ENCODE measurements at places on chromosomes 4 and X.

- no peak for DNase-seq
Measured at GRCh38 chr4:95758001-95758400, 81.9 kb upstream of the PDHA2 start.

DNA sequence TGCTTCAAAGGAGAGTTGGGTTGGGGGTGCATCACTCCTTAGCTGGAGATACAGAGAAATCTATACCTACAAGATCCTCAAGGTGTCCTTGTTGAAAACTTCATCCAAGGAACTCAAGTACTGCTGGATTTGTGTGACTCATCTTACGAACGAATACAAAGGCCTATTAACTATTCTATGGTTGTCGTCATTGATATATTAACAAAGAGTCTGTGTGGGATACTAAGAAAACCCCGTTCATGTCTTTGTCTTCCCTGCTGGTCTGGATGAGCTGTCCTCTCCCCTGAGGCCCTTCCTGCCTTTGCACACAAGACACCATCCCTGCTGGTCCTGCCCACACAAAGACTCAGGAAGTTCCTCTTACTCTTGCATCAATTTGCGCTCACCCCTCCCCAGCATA lies 54.9 kb upstream of the IRF2 start:
- peak; percentile 17 for DNase-seq

DNA sequence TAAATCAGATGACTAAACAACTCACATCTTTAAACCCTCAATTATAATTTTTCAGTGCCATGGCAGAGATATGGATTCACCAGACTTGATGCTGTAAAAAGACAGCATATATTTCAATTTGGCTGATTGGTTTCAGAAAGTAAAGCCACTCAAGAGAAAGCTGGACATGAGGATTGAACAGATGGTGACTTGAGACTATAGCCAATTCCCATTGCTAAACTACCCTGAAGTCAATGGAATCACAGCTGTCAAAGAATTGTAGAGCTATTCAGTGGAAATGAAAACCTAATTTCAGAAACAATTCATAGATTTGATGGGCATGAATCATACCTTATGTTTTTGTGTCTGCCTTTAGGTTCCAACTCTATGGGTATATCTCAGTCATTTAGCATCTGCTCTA lies 510.6 kb upstream of the BOD1L1 start:
- DNase-seq = no peak

DNA sequence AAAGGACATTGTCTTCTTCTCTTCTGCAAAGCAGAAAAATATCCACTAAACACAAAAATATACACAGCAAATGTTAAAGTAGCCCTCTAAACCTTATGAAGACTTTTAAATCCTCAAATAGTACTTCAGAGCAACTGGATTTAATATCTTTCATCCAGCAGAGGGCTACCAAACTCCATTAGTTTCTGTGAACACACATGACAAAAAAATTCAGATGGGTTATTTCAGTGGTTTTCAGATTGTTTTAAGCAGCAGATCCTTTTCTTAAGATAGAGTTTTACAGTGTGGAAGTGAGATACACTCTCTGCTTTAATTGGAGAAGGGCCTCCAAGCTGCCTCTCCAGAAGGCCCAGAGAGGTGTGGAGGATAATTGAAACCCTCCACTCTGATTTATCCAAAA lies 56.7 kb downstream of the ANK2 start:
- DNase-seq = peak; percentile 9

- no peak for DNase-seq
Measured at GRCh38 chrX:57772637-57773036, 92.6 kb upstream of the NLRP2B start.

DNA sequence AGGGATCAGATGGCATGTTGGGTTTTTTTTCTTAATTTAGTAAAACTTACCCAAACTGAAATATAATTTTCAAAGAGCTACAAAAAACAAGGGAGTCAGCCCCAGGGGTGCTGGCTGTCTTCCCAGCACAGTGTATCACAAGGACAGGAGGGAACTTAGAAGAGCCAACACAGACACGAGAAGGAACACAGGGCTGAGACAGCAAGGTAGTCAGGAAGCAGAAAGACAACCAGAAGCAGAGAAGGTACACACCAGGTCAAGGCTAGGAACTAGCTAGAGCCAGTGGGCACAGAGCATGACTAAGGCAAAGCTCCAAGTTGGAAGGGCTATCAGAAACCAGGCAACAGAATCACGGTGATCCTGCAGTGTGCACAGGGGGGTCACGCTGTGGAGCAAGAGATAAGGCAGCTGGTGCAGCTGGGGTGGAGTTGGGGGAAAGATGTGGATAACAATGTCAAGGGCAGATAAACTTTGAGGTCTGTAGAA lies 168.7 kb downstream of the NR3C2 start:
- no peak for DNase-seq

- no peak for DNase-seq
Measured at GRCh38 chr4:109296527-109296926, 5.9 kb downstream of the COL25A1 start.

Data from MV-4-11 (cell line).